ENCODE measurements at places on chromosomes 11 and 22.

GRCh38 chr11:86064220-86064803 is 4.6 kb downstream of the PICALM start:
- no peak for DNase-seq

GRCh38 chr11:26088391-26088790 is 243.5 kb upstream of the ANO3 start:
- no peak for DNase-seq

GRCh38 chr22:46587061-46587460 is 33.1 kb upstream of the GRAMD4 start:
- no peak for DNase-seq

GRCh38 chr11:73210916-73211667 is 7.0 kb upstream of the P2RY2 start:
- peak; percentile 40 for DNase-seq

GRCh38 chr11:98260983-98261382 is 759.8 kb upstream of the CNTN5 start:
- DNase-seq: no peak

DNA sequence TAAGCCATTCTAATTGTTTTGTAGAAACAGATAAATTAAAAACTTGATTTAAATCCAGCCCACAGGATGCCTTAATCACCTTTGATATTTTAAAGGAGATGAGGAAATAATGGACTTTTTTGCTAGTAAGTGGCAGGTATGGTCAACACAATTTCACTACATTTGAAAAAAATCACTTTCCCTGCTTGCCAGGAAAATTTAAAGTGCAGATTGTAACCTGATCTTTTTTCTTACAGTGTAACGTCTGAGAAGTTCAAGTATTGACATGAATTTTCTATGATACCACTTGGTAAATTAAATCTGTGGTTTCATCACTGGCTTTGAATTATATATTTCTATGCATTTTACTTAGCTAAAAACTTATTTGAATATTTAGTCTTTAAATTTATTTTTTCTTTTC is 65.3 kb downstream of the ARHGEF12 start:
- no peak for DNase-seq

GRCh38 chr11:26335903-26336302 is 4.0 kb downstream of the ANO3 start:
- DNase-seq: no peak

DNA sequence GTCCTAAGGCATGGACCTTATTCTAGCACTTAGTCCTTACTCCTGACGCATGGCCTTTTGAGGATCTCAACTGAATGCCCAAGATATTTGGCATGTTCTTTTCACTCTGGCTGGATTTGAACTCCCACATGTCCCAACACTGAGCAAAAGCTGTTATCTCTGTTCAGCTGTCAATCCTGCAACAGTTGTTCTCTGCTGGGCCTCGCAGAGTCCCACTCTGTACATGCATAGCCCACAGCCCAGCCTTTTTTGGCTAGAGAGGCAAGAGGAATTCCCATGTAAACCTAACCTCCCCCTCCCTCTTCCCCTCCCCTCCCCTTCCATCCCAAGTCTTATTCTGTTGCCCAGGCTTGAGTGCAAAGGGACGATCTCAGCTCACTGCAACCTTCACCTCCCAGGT is 21.8 kb upstream of the DRG1 start:
- DNase-seq: no peak
